ENCODE measurements at places on chromosomes 4 and X. TPM values are rescaled to one million over a fixed set of nuclear protein-coding genes. Genes with fewer than 3 reads are reported as not detected.

Gene CXorf51B
- polyA plus RNA-seq, result not detected

Gene NKX3-2
- polyA plus RNA-seq, result 0.16 TPM

Gene RENBP
- 0.90 TPM for polyA plus RNA-seq

Gene UCHL1
- polyA plus RNA-seq, result 1,518 TPM

Gene REPS2
- 0.62 TPM for polyA plus RNA-seq

DNA sequence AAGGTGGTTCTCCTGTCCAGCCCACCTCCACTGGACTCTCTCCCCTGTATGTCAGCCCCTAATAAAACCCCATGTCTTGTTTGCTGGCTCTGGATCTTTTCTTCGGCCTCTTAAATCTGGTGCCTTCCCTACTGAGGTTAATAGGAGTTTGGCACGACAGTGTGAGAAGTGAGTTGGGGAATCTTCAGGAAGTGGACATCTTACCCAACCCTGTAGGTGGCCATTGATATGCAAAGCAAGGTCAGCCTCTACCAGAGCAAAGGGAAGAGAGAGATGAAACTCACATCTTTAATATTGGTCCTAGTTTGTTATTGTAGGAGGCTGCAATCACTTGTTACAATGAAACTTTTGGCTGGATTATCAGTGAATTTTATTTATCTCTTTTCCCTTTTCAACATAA is 111.7 kb downstream of the CHRDL1 start:
- no peak for DNase-seq

GRCh38 chr4:13484749-13485221 is 645 bp upstream of the RAB28 start:
- no peak for DNase-seq

GRCh38 chr4:76690906-76691275 is 207.1 kb downstream of the SOWAHB start:
- DNase-seq, result no peak

DNA sequence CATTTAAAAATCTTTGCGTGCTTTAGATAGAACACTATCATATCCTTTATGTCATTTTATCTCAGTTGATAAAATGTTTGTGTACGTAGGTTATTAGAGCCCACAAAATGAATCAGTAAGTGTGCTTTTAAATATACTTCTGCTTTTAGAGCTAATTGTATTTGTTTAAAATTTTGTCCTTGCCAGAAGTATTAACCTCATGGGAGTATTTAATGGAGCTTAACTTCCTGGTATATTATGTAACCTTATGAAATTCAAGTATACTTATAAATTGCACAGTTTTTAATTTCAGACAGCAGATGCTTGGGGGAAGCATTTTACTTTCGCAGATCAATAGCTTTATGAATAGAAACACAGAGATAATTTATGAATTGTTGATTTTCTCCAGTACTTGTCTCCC is 90.2 kb downstream of the DIPK2B start:
- no peak for DNase-seq

DNA sequence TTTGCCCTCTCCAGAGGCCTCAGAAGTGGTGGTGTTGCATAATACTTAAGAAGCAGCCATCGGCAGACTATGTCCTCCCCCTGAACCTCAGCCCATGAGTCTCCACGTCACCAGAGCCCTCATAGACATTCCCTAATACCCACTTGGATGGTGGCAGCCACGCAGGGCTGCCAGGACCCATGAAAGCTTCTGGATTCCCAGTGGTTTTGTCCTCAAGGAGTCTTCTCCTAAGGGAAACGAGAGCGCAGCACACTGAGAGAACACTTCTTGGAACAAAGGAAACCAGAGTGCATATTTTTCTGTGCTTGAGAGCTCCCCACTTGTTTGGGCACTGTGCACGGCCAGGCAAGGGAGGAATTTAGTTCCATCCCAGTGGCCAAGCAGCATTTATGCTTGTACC is 204.1 kb upstream of the DMD start:
- no peak for DNase-seq

DNA sequence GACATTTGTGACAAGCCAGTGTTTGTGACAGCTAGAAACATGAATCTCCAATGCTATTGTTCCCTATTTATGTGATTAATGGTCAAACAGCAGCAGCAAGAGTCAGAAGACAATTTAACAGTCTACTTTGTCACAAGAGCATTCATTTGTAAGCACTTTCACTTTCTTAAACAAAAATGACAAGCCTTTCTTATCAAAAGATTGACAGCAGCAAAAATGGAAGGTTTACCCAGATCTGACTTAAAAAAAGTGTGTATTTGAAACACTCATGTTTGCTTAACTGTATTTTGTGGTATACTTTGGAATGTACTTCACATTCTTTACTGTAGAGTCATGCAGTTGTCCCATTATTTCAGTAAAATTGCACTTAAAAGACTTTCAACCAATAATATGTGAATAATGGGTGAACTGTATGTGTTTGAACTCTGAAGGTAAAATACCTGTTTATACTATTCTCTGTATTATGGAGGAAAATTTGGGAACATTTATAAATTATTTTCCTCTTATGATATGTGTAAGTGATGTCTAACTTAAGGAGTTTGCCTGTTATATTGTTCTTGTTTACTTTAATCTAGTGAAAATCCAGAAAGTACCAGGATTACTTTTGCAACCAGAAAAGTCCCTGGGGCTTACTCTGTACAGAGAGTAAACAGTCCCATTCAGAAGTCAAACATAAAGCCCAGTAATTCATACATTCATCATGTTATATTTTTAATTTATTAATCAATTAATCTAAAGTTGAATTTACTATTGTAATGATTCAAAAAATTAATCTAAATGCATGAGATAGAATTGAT is 314.9 kb upstream of the TRAM1L1 start:
- no peak for DNase-seq
